ENCODE measurements at places on chromosomes 1 and 21.

- DNase-seq = no peak
These were observed 245.7 kb downstream of the TOMM20 start for GRCh38 chr1:234882898-234883297.

GRCh38 chr1:51636764-51637522, 20.1 kb downstream of the OSBPL9 start:
- DNase-seq = no peak

GRCh38 chr21:28821276-28822122, 171.2 kb downstream of the LTN1 start:
- no peak for DNase-seq

DNA sequence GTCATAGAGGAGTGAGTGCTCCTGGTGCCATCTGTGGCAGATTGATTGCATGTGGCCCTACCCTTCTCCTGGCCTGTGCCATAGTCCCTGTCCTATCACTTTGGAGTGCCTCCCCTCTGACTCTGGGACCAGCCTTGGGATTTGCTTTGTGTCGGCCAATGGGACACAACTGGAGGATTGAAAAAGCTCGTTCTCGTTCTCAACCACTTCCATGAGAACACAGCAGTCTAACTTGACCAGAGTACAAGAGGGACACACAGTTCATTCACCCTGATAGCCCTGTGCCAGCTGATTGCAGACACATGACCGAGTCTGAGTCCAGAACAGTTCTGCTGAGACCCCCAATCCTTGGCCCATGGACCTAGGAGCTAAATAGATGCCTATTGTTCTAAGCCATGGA, 47.8 kb downstream of the C1orf198 start:
- no peak for DNase-seq

DNA sequence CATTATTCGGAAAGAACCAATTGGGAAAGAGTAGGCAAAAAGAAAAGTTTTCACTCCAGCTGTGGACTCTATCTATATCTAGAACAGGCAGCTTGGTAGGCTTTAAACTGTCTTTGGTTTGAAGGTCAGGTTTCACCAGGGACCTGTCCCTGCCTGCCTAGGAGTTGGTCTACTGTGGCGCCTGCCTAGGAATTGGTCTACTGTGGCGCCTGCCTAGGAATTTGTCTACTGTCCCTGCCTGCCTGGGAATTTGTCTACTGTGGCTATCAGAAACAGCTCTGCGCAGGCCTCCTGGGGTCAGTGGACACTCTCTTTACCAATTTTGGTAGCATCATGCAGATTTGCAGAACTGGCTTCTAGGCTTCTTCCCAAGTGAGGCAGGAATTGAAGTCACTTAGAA, 13.8 kb downstream of the USP25 start:
- no peak for DNase-seq

DNA sequence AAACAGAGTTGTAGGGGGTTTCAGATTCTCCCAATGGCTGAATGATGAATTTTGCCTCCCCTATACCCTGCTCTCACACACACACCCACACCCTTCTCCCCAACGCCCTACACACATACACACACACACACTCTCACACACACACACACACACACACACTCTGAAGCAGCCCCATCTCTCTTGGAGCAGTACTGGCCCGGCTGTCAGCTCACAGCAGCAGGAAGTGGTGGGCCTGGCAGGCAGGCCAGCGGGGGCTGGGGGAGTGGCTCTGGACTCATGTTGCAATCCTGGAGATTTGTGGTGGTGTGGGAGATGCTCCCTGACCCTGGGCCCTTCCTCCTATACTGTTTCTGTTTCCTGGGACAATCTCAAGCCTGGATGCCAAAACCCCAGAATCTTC, 2.2 kb downstream of the IKBKE start:
- DNase-seq = peak; percentile 71

DNA sequence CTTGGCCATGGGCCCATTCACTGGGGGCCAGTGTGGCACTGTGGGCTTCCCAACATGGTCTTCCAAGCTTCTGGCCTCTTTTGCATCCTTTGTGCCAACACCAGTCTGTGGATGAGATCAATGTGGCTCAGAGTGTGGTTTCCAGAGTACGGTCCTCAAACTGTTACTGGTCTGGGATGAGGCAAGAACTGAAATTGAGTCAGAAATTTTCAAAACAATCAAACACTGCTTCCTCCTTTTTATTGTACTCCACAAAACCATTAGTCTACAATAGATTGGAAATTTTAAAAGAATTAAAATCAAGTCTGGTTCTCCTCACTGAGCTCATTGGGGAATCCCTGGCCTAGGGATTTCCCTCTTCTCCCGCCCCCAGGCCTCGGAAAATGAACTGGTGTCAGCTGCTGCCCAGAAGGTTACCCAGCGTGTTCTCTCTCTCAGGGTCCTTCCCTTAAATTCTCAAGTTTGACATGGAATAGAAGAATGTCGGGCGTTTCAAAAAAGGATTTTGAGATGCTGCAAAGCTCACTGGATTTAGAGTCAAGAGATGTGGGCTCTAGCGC, 222.0 kb downstream of the SDCCAG8 start:
- DNase-seq = no peak

GRCh38 chr1:7648761-7649384, 122.2 kb upstream of the VAMP3 start:
- DNase-seq = no peak

DNA sequence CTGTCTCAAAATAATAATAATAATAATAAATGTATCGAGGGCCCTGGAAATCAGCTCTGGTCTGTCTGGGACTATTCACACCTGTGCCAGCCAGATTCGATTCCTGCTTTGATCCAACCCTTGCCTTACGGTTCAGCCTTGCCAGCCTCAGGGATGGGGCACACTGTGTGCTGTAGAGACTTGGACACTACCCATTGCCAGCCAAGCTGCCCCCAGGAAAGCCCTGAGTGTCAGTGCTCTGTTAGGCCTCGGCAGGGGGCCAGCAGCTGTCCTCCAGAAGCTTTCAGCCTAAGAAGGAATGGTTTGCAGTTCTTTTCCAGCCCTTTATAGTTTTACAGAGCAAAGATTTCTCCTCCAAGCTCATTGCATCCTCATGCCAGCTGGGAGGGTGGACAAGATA, 96.2 kb upstream of the RUNX3 start:
- DNase-seq = no peak

- DNase-seq = no peak
These were observed 8.9 kb upstream of the LCE5A start for GRCh38 chr1:152501704-152502103.

DNA sequence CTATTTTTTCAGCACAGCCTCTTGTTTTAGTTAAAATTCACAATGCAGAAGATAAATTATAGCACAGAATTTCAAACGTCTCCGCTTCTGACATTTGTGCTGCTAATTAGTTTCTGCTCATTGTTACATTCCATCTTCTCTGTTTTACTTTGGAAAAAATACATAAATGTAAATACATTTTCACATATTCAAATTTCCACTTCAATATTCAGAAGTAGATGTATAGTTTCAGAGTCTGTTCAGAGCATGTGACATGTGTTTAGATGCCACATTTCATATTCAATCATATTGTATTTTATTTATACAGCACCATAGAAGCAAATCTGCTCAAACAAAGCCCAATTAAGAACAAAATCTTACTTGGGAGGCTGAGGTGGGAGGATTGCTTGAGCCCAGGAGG, 19.6 kb downstream of the TMEM35B start:
- no peak for DNase-seq

DNA sequence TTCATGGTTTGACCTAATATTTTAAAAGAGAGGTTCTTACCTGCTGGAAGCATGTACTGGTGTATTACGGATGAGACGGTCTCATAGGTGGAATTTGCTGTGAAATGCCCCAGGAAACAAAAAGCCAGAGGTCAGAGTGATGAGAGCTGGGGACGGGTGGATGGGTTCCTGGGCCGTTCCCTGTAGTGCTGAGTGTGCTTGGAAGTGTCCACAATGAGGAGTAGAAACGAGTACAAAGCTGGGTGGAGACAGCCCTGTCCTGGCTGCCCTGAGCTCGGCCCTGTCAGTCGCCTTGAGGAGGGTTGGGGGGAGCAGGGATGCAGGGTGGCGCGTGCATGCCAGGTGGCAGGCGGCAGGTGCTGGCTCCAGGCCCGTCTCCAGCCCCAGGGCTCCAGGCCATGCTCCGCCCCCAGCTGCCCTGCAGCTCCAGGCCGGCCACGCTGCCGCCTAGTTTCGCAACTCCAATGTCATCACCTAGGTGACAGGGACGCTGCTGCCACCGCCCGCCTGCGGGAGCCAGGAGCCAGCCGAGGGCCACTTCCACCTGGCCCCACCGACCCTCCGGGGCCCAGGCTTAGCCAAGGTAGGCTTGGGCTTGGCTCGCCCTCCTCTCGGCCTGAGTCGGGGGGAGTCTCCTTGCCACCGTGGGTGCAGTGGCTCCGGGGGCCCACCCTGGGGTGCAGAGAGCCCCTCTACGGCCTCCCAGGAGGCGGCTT, 16.4 kb downstream of the TP73 start:
- no peak for DNase-seq

DNA sequence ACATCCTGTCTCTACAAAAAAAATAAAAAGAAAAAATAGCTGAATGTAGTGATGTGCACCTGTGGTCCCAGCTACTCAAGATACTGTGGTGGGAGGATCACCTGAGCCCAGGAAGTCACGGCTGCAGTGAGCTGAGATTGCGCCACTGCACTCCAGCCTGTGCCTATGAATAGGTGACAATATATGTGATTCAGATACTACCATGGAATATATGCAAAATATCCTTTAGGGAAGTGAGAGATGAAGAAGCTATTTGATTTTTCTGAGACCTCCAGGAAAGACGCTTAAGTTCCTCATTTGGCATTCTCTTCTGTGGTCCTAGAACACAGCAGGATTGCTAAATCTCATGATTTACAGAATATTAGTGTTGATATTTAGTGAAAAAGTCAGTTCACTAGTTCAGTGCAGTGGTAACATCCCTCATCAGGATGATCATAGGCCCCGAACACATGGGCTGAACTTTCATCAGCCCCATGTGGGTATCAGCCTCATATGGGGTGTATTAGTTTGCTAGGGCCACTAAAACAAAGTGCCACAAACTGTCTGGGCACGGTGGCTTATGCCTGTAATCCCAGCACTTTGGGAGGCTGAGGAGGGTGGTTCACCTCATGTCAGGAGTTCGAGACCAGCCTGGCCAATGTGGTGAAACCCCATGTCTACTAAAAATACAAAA, 6.0 kb upstream of the VASH2 start:
- DNase-seq = no peak

- no peak for DNase-seq
These were observed 154.2 kb downstream of the ZP4 start for GRCh38 chr1:237736372-237737029.

DNA sequence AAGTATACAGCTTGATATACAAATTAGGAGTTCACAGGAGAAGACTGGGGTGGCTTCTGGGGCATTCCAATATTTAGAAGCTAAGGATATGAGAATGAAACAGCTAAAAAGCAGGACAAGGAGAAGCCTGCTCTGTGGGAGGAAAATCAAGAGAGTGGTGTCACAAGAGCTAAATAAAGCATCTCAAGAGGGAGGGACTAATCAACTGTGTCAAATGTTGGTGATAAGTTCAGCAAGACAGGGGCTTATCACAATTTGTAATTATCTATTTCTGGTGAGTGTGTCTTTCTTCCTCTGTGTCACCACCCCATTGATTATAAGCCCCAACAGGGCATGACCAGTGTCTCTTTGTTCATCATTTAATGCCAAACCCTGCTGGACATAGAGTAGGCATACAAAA, 295.8 kb upstream of the DUSP10 start:
- DNase-seq = no peak

All from AG08396 (cell line).